ENCODE measurements at places on chromosomes 7 and 10.

- no peak for DNase-seq
Measured at GRCh38 chr10:24435374-24435773, 226.4 kb downstream of the KIAA1217 start.

GRCh38 chr10:119253433-119254174 is 46.2 kb downstream of the GRK5 start:
- no peak for DNase-seq

DNA sequence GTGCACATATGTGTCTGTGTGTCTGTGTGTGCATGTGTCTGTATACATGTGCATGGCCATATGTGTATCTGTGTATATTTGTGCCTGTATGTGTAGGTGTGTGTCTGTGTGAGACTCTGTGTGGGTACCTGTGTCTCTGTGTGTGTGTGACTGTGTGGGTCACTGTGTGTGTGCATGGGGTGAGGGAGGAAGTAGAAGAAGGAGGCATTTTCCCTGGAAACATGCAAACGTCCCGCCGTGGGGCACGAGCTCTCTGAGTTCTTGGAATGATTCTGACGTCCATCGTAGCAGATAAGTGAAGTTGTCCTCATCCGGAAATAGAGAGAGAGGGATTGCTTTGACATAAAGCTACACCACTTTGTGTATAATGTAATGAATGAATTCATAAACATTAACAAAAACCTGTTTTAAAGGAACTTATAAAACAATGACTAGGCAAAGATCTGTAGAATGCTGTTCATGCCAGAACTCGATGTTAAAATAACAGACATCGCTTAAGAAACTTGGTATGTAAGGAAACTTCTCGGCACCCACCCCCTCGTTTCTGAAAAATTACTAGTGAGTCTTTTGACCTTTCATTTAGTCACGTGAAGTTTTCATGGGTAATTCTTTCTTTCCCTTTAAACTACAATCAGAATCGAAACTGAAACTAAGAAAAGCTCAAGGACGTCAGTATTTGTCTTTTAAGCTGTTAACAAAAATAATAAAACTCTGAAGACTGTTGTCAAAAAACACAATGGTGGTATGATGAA is 43.6 kb upstream of the KLF6 start:
- peak; percentile 57 for DNase-seq

DNA sequence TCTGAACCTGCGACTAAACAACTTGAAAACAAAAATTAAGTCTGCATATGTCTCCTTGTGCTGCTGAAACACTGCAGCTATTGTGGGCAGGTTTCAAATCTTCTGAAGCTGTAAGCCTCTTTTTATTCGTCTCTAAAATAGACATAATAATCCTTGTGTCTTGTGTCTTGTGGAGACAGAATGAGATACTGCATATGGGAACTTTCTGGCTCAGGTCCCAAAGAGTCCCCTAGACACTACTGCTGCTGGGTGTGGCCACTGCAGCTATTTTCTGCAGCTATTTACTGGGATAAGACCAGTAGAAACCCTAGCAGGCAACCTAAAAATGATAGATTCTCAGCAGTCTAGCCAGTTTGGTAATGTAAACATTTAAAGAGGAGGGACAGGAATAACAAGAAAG is 252.0 kb downstream of the ELMO1 start:
- DNase-seq: no peak

DNA sequence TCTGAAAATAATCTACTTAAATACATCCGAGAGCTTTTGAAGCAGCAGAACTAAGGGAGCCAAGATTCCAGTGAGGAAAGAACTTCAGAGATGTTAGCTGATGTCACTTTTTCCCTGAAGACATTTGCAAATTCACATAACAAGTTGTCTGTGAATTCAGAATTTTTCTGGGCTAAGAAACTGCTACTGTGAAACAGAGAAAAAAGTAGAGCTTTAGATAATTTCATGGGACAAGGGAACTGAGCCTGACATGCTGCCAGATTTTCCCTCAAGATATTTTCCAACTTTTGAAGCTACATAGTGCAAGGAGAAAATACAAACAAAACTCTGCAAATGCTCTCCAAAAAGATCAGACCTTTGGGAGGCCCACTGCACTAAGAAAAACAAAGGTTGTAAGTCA is 484.2 kb downstream of the ANKRD7 start:
- DNase-seq: no peak

GRCh38 chr10:80397014-80397413 is 11.3 kb upstream of the PRXL2A start:
- DNase-seq: no peak

DNA sequence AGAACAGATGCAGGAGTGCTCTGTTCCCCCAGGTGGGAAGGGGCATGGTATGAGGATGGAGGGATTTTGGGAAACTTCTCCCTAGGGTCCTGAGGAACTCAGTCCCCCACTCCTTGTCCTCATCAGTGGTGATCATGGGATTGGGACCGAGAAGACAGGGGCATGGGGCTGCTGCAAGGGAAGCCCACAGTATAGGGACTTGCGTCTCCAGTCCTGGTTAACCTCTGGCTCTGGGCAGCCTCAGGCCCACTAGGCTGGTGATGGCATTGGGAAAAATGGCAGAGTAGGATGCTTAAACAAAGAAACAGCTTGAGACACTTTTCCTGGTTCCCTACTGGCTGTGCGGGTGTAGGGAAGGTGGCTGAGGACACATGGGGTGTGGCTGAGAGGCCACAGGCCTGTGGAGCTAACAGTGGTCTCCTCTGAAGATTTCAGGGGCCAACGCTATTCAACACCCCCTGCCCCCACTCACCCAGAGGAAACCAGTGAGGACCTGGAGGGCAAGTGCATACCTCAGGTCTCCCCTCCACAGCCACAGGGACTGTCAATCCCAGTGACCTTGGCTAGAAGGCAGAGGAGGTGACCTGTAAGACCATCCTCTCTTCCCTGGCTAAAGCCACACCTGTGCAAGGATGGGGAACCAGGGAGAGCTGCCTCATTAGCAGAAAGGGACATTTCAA is 261.3 kb downstream of the CCSER2 start:
- no peak for DNase-seq

DNA sequence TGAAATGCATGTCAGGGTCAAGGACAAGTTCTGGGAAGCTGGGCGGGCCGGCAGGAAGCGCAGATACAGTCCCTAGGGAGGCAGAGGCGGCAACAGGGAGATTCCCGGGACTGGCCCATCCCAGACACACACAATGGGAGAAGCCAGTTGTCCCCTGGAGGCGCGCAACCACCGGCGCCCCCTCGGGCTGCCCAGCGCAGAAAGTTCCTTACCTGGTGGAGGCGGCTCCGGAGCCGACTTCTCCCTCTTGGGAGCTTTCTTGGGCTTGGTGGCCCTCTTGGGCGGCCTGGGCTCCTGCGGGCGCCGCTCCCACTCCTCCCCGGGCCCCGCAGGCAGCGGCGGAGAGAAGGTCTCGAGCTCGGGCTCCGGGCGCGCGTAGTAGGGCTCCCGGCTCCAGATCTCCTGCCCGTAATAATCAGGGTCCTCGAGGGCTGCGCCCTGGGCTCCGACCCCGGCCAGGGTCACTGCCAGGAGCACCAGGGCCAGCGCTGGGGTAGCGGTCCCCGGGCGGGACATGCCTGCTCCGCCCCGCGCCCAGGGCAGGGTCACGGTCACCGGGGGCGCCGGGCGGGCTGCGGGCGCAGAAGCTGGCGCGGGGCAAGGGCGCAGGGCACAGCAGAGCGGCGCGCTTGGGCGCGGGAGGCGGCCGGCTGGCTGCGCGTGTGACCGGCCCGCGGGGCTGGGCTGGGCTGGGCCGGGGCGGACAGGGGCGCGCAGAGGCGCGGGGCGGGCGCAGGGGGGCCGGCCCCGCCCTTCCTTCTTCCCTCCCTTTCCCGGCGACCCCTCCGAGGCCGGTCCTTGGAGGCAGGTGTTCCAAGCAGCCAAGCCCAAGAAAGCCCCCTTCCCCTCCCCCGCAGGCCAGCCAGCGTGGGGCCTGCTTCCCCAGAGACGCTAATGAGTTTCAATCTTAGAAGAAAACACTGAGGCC is at the start of gene CPXM2:
Gene CPXM2 (minus strand): TSS at position 664 of the 928 bp plus-strand sequence. CDS start 148 bp downstream, at position 516.
- DNase-seq: no peak

DNA sequence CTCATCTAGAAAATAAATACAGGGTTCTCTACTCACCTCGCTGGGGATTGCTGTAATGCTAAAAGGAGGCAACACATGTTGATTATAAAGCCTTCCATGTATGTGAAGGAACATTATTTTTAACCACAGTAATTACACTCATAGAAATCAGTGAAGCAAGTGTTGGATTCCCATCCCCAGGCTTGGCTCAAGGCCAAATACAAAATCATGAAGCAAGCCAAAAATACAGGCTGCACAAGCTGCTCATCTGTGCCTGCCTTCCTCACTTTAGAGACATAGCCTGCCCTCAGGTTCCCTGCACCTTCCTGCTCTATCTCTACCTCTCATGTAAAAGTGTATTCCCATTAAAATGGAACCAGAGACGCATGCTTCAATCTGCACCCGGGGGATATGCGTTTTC is 1077.1 kb upstream of the C7orf33 start:
- DNase-seq: no peak

- DNase-seq: peak; percentile 67
Measured at GRCh38 chr10:29304264-29304994, 15.6 kb downstream of the LYZL1 start.

GRCh38 chr10:14587540-14588083 is 187.1 kb downstream of the FAM107B start:
- no peak for DNase-seq

DNA sequence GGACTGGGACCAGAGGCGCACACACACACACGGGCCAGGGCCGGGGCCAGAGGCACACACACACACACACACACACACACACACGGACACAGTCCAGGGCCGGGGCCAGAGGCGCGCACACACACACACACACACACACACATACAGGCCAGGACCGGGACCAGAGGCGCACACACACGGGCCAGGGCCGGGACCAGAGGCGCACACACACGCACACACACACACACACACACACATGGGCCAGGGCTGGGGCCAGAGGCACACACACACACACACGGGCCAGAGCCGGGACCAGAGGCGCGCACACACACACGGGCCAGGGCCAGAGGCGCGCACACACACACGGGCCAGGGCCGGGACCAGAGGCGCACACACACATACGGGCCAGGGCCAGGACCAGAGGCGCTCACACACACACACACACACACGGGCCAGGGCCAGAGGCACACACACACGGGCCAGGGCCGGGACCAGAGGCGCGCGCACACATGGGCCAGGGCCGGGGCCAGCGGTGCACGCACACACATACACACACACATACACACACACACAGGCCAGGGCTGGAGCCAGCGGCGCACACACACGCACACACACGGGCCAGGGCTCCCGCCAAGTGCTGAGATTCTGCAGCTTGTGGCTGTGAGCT is 268.8 kb downstream of the ELFN1 start:
- DNase-seq: no peak

DNA sequence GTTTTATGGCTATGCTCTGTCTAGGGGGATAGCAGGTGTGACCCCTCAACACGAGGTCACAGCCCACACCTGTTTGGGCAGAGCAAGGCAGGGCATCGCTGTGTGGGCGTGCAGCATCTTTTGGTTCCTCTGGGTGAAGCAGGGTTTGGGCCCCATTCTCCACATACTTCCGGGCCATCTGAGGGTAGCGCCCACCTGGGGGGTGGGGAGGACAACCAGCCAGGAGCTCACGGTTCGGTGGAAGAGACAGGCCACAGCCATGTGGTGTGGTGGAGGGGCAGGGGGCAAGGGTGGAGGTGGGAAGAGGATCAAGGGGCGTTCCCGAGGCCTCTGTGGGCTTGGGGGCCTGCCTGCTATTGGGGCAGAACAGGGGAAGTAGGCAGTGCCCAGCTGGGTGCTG is 2.4 kb downstream of the SH2B2 start:
- no peak for DNase-seq

- DNase-seq: no peak
Measured at GRCh38 chr10:27355918-27356573, 115.4 kb upstream of the ACBD5 start.

DNA sequence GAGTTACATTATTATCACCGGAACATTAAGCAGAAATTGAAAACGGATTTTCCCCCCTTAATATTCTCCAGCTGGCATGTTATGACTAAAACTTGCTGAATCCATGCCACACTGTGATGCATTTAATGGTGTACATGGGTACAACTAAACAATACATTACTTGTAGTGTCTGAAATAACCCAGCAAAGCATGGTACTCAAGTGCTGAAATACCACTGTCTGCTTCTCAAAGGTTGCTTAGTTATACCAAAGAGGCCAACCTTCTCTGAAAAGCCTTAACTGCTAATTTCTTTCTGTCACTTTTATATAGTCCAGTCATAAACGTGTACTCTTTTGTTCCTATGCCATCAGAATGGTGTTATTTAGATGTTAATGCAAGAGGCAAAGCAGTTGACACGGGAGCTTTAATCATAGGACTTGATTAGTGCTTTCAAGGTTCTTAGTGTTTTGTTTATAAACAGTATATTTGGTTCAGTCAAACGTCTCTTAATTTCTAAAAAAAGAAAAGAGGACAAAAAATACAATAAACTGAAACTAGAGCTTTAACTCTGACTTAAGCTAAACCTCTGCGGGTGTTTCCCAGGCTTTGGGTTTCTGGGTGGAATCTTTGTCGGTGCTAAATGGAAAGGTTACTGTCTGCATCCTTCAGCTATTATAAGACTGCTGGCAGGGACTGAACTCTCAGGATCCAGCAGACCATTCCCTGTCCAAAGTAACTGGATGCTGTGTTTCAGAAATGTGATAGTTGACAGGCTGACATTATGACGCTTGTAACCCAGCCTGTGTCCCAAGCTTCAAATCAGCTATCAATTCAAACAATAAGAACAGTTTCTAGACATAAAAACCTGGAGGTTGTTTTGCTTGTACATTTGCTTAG is 202.6 kb downstream of the PPP1R3A start:
- no peak for DNase-seq

- no peak for DNase-seq
Measured at GRCh38 chr7:129848436-129848835, 104.3 kb downstream of the UBE2H start.

- no peak for DNase-seq
Measured at GRCh38 chr7:108368466-108368865, 87.8 kb downstream of the NRCAM start.

DNA sequence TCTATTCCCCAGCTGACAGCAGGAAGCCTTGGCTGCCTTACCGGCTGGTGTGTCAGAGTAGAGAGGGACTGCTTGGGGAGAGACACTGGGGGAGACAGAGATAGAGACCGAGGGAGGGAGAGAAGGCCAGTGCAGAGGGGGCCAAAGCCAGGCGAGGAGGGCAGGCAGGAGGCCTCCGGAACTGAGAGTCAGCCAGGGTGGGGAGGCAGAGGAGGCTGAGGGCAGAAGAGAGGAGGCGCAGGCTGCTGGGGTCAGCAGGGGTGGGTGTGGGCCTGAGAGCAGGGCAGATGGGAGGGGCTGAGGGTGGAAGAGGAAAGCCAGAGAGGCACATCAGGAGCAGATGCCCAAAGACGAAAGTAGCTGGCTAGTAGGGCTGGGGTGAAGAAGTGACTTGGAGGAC is 57.2 kb upstream of the PAX2 start:
- no peak for DNase-seq

Measured in erythroblast (primary cell).